Right lung (tissue), 10 donors: ENCODE measurements at places on chromosomes 6 and 20. TPM values are rescaled to one million over a fixed set of nuclear protein-coding genes. Genes with fewer than 3 reads are reported as not detected.

Gene CSNK2B
- 172 TPM for polyA plus RNA-seq

Gene LTB
- 2.5 TPM for polyA plus RNA-seq

Gene TRMT6
- 11.9 TPM for polyA plus RNA-seq

Gene C6orf58
- polyA plus RNA-seq, result 1.8 TPM

Gene HCRTR2
- not detected for polyA plus RNA-seq

Gene KCNK15
- polyA plus RNA-seq, result not detected

Gene TSBP1
- polyA plus RNA-seq, result 0.47 TPM

Gene SOX18
- polyA plus RNA-seq, result 17.0 TPM

Gene MUCL3
- polyA plus RNA-seq, result 0.10 TPM

Gene TAGAP
- polyA plus RNA-seq, result 0.90 TPM

Gene PRR18
- 0.39 TPM for polyA plus RNA-seq

Gene PI3
- not detected for polyA plus RNA-seq

Gene ANKRD6
- polyA plus RNA-seq, result 37.0 TPM

Gene BPIFB4
- polyA plus RNA-seq, result not detected

Gene CRISP1
- not detected for polyA plus RNA-seq

Gene CGA
- polyA plus RNA-seq, result not detected

Gene HLA-C
- polyA plus RNA-seq, result 134 TPM

Gene C4A
- polyA plus RNA-seq, result 7.6 TPM

Gene ZNF217
- 23.7 TPM for polyA plus RNA-seq

Gene SAMHD1
- polyA plus RNA-seq, result 38.9 TPM

Gene CD2AP
- 45.1 TPM for polyA plus RNA-seq

Gene ZBTB12
- polyA plus RNA-seq, result 20.3 TPM

Gene MPIG6B
- polyA plus RNA-seq, result 2.4 TPM
